ENCODE measurements at places on chromosomes 7 and 10.

GRCh38 chr10:93854975-93855374 is 38.8 kb upstream of the SLC35G1 start:
- no peak for DNase-seq

DNA sequence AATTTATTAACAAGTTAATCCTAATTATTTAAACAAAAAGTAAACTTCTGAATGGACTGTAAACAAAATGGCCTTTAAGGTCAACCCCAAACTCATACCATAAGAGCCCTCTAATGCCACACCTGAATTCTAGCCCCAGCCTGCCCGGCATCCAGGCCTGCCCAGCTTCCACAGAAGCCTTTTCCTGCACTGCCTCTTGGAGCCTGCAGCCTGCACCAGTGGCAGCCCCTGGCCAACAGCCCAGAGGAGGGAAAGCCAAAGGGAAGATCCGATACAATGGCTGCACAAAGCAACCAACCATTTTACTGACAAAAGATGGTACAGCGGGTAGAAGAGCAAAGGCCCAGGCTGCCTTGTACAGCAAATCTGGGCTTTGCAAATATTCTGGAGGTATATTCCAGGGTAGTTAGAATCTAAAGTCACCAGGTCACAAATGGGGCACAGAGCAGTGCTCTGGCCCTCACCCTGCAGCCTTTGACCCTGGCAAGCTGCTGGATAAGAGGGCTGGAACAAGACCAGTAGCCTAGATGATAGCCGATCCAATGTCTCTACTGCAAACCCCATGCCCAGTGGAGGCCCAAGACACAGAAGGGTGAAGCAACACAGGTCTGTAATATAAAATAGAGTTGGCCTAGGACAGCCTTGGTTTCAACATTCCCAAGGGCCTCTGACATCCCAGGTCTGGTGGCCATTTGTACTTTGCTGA is 12.5 kb upstream of the CH25H start:
- no peak for DNase-seq

- DNase-seq, result no peak
Observed at GRCh38 chr10:35888400-35888799, 246.3 kb upstream of the FZD8 start.

DNA sequence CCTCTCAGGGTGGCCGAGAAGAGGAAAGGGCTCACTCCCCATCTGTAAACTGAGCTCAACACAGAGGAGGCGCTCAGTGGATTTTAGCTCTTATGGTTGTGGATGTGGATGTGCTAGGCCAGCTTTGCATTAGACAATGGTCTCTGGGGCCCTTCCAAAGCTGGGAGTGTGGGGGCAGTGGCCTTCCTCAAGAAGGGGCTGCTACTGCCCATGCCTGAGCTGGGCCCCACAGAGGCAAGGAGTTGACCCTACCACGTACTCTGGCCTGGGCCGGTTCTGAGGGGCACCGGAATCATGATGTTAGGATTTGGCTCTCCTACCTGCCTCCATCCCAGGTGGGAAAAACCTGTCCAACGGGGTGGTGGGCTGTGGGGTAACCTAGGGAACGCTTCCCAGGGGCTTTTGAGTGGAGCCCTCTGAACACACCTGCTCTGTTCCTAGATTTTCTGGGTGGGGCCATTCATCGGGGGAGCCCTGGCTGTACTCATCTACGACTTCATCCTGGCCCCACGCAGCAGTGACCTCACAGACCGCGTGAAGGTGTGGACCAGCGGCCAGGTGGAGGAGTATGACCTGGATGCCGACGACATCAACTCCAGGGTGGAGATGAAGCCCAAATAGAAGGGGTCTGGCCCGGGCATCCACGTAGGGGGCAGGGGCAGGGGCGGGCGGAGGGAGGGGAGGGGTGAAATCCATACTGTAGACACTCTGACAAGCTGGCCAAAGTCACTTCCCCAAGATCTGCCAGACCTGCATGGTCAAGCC is 11.5 kb downstream of the AQP1 start:
- no peak for DNase-seq

DNA sequence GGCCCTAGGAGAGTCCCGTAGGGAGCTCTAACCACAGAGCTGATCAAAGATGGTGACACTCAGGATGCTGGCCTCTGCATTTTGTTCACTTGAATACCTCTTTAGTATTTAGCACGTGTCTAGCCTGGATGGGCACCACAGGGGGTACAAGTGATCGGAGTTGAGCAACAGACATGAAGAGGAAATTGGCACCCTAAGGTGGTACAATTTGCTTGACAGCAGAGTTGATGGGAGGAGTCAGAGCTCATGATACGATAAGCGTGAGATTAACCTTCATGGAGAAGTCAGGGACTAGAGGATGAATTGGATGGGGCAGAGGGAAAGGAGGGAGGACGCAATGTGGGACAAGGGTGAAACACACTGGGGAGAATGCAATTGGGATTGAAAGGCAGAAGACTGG is 9.9 kb upstream of the ZNF212 start:
- DNase-seq, result no peak

DNA sequence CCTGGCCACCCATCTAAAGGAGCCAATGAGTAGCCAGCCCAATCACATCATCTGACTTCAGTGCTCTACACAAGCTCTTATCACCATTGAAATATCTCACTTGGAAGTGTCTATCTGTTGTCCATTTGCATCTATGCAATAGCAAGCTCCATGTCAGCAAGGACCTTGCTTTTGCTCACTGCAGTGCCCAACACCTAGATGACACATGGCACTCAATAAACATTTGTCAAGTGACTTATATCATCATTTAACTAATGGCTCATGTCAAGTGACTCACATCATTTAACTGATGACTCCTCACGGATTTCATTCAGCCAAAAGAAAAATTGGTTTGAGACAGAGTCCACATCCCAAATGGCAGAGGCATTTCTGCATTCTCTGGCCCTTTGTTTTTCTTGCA is 92.9 kb upstream of the ADAM12 start:
- DNase-seq, result no peak

GRCh38 chr7:87003872-87004798 is 55.3 kb downstream of the ELAPOR2 start:
- no peak for DNase-seq

GRCh38 chr7:142711746-142712616 is 37.3 kb upstream of the PRSS1 start:
- no peak for DNase-seq

DNA sequence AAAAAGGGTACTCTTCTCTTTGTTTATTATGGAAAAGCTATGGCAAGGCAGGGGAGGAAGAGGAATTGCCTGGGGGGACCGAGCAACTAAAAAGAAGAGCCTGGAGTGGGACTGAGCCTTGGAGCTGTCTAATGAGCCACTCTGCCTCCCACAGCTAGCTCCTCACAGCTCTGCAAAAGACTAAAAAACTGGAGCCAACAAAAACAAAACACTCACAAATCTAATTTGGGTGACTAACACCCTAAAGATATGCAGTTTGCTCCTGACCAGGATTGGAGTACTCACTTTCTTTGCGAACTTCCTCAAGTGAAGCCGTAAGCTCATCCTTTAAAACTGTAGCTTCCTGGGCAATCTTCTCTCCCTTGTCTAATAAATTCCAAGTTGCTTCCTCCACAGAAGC is 89.4 kb downstream of the CTNNA3 start:
- DNase-seq, result peak; percentile 53

DNA sequence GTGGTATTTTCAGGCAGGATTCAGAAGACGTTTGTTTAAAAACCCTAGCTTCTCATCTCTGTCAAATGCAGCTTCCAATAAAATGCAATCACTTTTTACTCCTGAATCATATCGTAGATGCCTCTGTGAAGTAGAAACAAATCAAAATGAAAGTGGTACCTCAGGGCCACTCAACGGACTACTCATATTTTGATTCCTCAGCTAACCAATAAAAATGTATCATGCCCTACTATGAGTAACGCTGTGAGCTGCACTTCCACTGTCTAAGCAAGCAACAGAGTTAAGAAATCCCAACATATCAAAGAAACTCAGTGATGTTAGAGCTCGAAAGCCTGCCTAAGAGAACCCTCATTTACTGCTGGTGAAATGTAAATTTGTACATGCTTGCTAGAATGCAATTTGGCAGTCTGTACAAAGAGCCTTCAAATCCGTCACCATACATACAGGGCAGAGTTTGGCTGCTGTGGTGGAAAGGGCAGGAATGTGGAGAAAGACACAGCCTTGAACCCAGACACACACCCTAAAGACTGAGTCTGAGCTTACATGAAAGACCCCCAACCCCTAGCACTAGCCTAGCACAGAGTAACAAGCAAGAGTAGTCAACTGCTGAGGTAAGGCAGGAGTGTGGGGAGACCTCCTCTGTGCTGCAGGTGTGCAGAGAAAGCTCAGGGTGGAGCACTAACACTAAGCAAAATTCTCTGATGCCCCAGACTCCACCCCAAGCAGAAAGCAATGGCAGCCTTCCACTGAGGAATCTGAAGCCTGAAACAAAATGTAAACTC is 151.5 kb downstream of the ANK3 start:
- DNase-seq, result peak; percentile 30

DNA sequence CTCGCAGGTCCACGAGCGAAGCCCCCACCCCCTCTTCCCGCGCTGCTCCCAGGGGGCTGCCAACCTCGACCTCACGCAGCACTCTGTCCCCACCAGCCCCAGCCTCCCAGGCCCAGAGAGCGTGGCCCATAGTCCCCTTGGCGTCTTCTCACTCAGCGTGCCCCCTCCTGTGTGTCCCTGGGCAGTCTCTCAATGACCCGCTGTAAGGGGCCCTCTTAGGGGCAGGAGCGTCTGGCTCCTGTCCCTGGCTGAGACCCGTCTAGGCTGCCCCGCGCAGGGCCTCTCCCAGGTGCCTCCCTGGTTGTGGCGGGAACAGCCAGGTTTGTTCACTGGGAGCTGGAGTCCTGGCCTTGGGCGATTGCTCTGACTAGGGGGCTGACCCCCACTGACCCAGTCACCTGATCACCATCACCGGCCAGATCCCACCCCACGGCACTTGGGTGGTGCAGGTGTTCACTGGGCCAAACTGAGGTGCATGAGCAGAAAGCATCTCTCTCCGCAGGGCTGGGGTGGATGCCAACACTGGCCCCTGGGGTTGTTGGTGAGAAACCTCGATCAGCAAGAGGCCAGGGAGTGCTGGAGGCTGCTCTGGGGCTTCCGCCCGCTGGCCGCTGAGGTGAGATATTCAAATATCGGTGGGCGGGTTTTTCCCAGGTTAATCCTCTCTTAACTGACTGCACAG is 12.6 kb upstream of the WDFY4 start:
- DNase-seq, result no peak

- DNase-seq, result no peak
Observed at GRCh38 chr7:90657481-90657880, 61.4 kb downstream of the CDK14 start.

DNA sequence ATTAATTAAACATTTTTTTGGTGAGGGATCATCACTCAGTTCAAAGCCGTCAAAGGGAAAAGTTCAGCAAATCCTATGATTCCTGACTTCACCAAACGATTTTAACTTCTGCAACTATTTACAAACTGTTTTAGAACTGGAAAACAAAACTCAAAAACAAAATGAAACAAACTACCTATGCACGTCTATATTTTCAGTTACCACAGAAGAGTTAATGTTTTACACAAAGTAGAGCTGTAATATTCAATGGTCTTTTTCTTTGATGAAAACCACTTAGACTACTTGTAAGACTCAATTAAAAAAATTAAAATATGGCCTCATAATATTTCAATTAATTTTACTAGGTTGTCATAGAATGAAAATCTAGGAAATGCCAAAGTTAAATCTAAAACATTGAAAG is 131.5 kb downstream of the ATE1 start:
- no peak for DNase-seq

GRCh38 chr10:51074238-51075028 is at the start of gene PRKG1:
Gene PRKG1 (plus strand): TSS chr10:51074487.
- DNase-seq, result peak; percentile 67

DNA sequence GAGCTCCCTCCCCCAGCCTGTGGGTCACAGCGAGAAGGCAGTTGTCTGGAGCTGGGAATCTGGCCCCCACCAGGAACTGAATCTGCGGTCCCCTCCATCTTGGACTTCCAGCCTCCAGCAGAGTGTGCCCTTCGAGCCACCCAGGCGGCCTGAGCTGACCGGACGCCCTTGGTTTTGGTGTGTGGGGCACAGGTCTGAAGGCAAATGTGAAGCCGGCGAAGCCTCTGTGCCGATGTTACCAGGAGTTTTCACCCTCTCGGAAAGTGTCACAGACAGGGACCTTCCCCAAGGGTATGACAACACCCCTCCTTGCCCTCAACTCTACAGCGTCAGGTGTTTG is 109.1 kb downstream of the DNAJB6 start:
- DNase-seq, result no peak

DNA sequence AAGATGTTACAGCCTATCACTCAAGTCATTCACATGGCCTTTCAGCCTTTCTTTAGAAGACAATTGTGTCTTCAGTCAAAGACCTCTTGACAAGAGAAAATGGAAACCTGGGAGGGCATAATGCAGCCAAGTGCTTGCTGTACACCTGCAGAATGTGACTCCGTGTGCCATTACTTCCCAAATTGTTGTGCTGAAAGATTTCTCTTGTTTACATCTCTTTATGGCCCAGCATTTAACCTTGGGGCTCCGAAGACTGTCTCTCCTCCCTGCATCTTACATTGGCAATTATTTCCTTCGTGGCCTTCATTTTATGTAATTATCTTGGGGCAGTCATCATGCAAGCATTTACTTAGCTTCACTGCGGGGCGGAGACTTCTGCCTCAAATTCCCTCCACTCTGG is 287.0 kb downstream of the TCF7L2 start:
- DNase-seq, result no peak

DNA sequence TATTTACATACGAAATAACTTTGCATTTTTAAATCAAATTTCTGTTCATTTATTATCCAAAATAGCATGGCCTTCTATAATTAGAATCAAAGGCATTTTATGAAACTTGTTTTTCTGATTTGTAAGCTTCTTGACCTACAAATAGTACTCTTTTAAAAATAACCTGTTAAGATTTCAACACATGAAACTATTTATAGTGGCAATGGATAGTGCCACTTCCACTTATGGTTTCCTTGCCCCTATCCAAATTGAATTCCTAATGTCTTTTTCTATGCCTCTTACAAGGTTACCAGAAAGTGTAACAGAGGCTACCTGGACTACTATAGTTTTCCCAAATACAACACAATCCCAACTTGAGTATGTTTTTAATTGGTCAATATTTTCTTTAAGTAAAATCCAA is 263.5 kb downstream of the SEMA3D start:
- no peak for DNase-seq
